Left colon (tissue), 2 donors: ENCODE measurements at places on chromosomes 12 and 14. TPM values are rescaled to one million over a fixed set of nuclear protein-coding genes. Genes with fewer than 3 reads are reported as not detected.

DNA sequence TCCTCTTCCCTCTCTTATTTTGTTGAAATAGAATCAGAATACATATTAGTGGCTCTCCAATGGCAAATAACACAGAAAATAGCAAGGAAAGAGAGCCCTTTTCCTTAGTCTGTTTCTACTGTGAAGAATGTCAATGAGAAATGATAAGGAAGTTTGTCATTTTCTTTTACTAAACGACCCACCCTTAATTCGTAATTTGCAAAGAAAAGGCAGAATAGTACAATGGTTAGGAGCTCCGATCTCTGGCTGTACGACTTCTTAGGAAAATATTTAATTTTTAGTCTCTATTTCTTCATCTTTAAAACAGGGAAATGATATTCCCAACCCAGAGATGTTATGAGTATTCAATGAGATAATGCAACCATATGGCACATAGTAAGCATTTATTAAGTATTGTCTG lies 6.0 kb downstream of the PAX9 start:
- no peak for DNase-seq

- no peak for DNase-seq
These were observed 273.0 kb upstream of the SFSWAP start for GRCh38 chr12:131437706-131438492.

- DNase-seq = peak; percentile 71
These were observed 31.4 kb downstream of the DCP1B start for GRCh38 chr12:1972856-1973317.

- DNase-seq = no peak
These were observed 53.8 kb upstream of the GSC start for GRCh38 chr14:94823556-94824341.

GRCh38 chr12:2460051-2460670 lies 334.6 kb upstream of the FKBP4 start:
- no peak for DNase-seq

DNA sequence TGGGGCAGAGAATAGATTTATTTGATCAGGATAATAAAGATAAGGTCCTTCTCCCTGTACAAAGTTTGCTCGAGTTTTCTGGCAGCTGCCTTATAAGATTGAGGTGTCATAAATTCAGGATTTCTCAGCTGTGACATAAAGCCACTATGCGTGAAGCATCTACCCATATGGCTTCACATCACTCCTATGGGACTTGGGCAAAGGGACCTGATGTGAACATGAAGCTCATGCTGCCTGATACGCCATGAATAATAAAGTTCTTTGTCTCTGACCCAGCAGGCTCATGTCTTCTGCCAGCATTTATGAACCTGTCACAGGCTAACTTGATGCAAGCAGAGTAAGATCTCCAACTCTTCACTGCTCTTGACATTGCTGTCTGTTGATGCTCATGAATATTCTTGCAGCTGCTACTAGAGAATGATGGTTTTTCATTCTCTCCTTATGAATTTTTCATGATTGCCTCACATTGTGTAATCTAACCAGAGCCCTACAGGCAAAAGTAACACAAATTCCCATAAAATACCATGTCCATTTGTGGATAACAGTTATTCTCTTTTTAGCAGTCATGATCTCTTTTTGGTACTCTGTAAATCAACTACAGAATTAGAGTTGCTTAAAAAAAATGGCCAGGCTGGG lies 49.0 kb upstream of the CPNE8 start:
- no peak for DNase-seq

The OTOGL gene
- total RNA-seq = 0.47 TPM

The BAG5 gene
- total RNA-seq = 27.0 TPM

The TMEM121 gene
- 0.95 TPM for total RNA-seq
